ENCODE measurements at places on chromosomes 16 and 17. TPM values are rescaled to one million over a fixed set of nuclear protein-coding genes. Genes with fewer than 3 reads are reported as not detected.

- no peak overlapping the region for H3K27ac ChIP-seq
- H3K36me3 ChIP-seq: no peaks in the 10 kb centered on the region
Measured at GRCh38 chr17:63222655-63223054, 223.5 kb downstream of the CYB561 start.

GRCh38 chr16:27323781-27324561 is 10.2 kb downstream of the IL4R start:
- no peaks in the 10 kb centered on the region for H3K36me3 ChIP-seq
- H3K27me3 ChIP-seq: no peaks in the 10 kb centered on the region
- H3K27ac ChIP-seq: peak overlapping the region; percentile 100
- peak; percentile 64 for DNase-seq

DNA sequence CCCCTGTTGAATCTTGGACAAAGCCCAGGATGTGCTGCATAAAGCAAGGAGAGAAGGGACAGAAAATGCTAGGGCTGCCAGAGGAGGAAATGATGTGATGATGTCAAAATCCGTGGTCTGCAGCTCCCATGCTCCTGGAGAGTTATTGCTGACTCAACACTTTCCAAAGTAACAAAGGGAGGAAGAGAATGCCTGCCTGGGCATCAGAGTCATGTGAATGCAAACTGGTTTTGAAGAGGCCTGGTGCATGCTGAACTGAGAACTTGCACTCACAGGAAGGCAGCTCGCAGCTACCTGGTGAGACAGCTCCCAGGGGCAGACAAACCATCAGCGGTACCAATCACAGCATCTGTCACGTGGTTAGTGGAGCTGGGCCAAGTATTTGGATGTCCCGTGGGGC is 2.8 kb downstream of the MARVELD3 start:
- H3K4me1 ChIP-seq: peaks cover 13% of the 10 kb centered on the region
- no peak overlapping the region for H3K27ac ChIP-seq
- DNase-seq: peak; percentile 30
- H3K4me3 ChIP-seq: no peak overlapping the region
- H3K27me3 ChIP-seq: peaks cover 44% of the 10 kb centered on the region

DNA sequence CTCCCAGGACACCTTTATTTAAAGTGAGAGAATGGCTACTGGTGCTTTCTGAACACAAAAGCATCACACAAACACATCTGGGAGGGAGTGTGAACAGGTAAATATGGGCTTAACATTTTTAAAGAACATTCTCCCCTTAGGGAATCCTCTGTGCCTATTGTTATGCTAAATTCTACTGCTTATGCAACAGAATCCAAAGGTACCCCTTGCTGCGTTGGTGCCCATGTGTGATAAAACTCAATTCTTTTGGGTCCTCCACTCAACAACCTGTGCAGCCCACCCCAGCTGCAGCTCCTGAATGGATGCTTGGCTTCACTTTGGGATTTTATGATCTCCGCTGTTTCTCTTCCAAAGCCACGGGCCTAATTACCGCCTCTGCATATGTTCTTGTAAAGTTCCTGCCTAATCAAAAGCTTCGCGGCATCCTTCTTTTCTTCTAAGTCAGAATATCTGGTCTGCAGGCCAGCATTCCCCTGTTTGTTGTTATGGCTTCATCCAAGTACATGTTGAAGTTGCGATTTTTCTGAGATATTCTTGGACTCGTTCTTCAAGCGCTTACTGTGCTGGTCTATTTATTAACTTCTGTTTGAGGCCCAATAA is 23.9 kb downstream of the RHBDL3 start:
- no peak overlapping the region for H3K4me3 ChIP-seq
- H3K4me1 ChIP-seq: peaks cover 9% of the 10 kb centered on the region
- no peaks in the 10 kb centered on the region for H3K36me3 ChIP-seq
- H3K27ac ChIP-seq: no peak overlapping the region

The CHD9NB gene
- total RNA-seq: not detected

The GAS7 gene
- total RNA-seq: 47.4 TPM

The TBC1D28 gene
- not detected for total RNA-seq

Measured in spleen (tissue), 13 donors.